ENCODE measurements at places on chromosomes 11 and 22.

- DNase-seq = no peak
Observed at GRCh38 chr11:6574816-6575715, 28.4 kb downstream of the RRP8 start.

DNA sequence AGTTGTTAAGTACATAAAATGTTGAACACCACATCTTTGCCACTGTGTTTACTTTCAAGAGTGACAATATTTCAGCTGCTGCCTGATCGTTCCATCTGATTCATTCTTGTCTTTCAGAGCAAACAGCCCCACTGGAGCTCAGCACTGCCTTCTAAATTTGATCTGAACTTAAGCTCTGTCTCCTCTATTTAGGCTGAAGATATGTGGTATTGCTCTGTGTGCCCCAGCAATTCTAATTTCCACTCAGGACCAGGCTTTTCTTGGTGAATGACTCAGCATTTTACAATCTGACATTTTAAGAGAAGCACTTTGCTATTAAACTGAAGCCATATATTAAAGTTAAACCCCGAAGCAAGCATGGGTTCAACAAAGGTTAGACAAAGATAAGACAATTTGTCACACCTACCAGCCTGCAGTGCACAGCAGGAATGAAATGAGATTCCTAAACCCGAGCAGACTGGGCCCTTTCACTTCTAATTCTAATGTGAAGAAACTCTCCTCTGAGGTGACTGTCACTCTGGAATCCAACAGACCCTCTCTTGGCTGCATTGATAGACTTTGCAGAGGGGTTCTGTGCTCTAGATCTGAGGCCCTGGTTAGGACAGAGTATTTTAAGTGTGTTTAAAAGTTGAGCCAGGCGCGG lies 41.7 kb upstream of the PLET1 start:
- DNase-seq = no peak

- DNase-seq = no peak
Observed at GRCh38 chr11:120030411-120030810, 107.5 kb downstream of the TRIM29 start.

DNA sequence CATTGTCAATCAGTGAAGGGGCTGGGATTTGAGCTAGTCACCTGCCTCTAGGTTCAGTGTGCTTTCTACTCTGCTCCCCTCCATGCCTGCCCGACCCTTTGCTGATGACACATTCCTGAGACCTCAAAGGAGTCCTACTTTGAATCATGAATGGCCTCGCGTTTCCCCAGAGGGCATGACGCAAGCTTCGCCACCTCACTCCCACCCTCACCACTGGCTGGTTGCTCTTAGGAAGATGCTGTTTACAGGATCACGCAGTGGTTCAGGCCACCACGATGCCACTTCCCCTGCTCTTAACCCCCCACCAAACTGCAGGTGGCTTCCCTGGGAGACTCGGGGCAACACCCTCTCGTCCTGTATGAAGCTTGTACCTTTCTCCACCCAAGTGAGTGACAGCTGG lies 62.9 kb upstream of the B3GAT1 start:
- no peak for DNase-seq

GRCh38 chr22:27772984-27773498 lies 28.5 kb downstream of the MN1 start:
- DNase-seq = no peak
